ENCODE measurements at places on chromosomes 2 and 18. TPM values are rescaled to one million over a fixed set of nuclear protein-coding genes. Genes with fewer than 3 reads are reported as not detected.
A peak's percentile ranks its signal among the peaks of the same experiment; 100 is the strongest.

Gene REL
- 60.1 TPM for total RNA-seq

Gene CRYBA2
- not detected for total RNA-seq

Gene C2orf81
- total RNA-seq: 2.3 TPM

Gene SNORC
- 3.1 TPM for total RNA-seq

Gene KIF5C
- total RNA-seq: 33.1 TPM

- H3K4me1 ChIP-seq: no peaks in the 10 kb centered on the region
- no peak overlapping the region for H3K4me3 ChIP-seq
- H3K27me3 ChIP-seq: peaks cover 20% of the 10 kb centered on the region
- H3K27ac ChIP-seq: no peak overlapping the region
- ATAC-seq: no peak
Measured at GRCh38 chr18:75810961-75811551, 383.6 kb upstream of the SMIM21 start.

DNA sequence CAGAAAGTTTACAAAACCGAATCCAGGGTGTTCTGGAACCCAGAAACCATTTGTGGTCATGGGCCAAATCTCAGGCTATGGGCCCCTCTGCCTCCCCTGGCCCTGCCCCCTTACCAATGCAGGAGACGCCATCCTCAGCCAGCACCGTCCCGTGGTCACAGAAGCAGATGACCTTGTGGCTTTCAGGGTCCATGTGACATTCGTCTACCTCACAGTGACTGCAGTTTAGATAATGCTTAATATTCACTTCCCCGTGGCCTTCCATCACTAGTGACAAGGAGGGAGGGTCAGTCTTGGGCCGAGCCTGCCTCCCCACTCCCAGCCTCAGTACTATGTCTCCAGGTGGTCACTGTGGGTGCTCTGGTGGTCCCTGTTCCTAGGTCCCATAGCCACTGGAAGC is 111.6 kb downstream of the CLIP4 start:
- H3K4me1 ChIP-seq: no peaks in the 10 kb centered on the region
- no peak for ATAC-seq
- H3K27me3 ChIP-seq: peaks cover 9% of the 10 kb centered on the region

- H3K27me3 ChIP-seq: peaks cover 12% of the 10 kb centered on the region
- H3K36me3 ChIP-seq: no peaks in the 10 kb centered on the region
- ATAC-seq: no peak
- H3K4me1 ChIP-seq: no peaks in the 10 kb centered on the region
- H3K27ac ChIP-seq: no peak overlapping the region
- H3K4me3 ChIP-seq: no peak overlapping the region
Measured at GRCh38 chr2:45285771-45286390, 276.6 kb upstream of the SIX2 start.

GRCh38 chr2:160281213-160281612 is 81.1 kb upstream of the ITGB6 start:
- H3K4me1 ChIP-seq: peaks cover 25% of the 10 kb centered on the region
- no peak overlapping the region for H3K27ac ChIP-seq
- no peak for ATAC-seq

DNA sequence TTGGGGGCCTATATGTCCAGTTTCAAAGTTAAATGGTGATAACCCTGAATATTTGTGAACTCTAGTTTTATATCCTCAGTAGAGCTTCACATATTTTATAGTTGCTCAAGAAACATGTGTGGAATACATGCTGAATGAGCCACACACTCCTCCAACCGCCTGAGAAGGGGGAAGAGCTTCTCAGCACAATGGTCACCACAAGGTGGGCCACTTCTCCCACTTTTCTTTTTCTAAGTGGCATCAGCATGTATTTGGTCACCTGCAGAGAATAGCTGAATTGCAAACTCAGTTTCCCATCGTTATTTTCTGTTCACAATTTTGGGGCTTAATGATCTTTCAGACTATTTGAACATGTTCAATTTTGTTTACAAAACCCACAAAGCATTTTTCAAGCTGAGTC is 340.5 kb downstream of the PARD3B start:
- H3K36me3 ChIP-seq: no peaks in the 10 kb centered on the region
- H3K4me3 ChIP-seq: no peak overlapping the region
- no peaks in the 10 kb centered on the region for H3K27me3 ChIP-seq
- ATAC-seq: no peak

- H3K36me3 ChIP-seq: no peaks in the 10 kb centered on the region
- ATAC-seq: no peak
- H3K27me3 ChIP-seq: no peaks in the 10 kb centered on the region
- H3K4me1 ChIP-seq: peaks cover 16% of the 10 kb centered on the region
Measured at GRCh38 chr18:48228301-48228715, 180.9 kb downstream of the ZBTB7C start.

DNA sequence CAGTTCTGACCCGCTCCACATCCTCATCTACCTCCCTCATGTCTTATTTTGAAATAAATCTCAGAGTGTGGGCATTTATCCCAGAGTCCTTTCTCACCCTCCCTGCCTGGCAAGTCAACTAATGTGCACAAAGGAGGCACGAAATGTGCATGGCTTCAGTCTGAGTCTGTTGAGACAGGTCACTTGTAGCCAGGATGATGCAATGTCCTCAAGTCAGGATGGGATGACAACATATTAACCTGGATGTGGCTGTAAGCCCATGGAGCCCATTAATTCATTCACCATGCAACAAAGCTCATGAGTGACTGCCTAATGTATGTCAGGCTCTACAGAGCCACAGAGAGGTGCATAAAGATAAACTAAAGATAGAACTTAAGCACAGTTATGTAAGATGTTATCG is 34.5 kb downstream of the KCNG3 start:
- H3K4me1 ChIP-seq: no peaks in the 10 kb centered on the region
- no peak for ATAC-seq
- H3K4me3 ChIP-seq: no peak overlapping the region
- no peak overlapping the region for H3K27ac ChIP-seq

- peaks cover 31% of the 10 kb centered on the region for H3K36me3 ChIP-seq
- ATAC-seq: peak; percentile 41
Measured at GRCh38 chr18:8610459-8610851, 1.2 kb downstream of the RAB12 start.

- no peaks in the 10 kb centered on the region for H3K36me3 ChIP-seq
- peaks cover 30% of the 10 kb centered on the region for H3K27me3 ChIP-seq
- ATAC-seq: no peak
- H3K4me3 ChIP-seq: no peak overlapping the region
Measured at GRCh38 chr18:8989017-8989416, 113.5 kb upstream of the NDUFV2 start.

DNA sequence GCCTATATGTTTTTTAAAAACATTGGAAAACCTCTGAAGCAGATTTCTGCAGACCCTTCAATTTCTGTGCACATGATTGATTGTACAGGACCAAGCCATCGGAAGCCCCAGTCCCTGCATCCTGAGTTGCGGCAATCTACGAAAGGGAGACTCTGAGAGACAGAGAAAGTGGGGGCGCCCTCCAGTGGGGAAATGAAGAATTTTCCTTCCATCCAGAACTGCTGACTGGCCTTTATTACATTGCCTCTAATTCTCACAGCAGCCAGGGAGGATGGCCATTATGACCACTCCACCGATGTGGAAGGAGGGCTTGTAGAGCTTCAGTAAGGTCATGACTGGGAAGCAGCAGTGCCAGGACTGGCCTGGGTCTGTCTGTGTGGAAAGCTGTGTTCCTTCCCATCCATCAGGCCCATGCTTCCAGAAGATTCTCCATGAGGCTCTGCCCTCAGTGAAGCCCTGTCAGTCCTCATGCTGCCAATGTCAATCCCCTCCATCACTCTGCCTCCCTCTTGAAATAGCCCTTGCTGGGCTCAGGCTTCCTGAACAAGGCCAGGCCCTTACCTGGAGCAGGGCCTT is 20.0 kb upstream of the RESP18 start:
- peaks cover 38% of the 10 kb centered on the region for H3K27me3 ChIP-seq
- no peak overlapping the region for H3K27ac ChIP-seq
- H3K36me3 ChIP-seq: no peaks in the 10 kb centered on the region

- peaks cover 15% of the 10 kb centered on the region for H3K36me3 ChIP-seq
- H3K27ac ChIP-seq: peak overlapping the region; percentile 16
- H3K27me3 ChIP-seq: no peaks in the 10 kb centered on the region
- no peak for ATAC-seq
Measured at GRCh38 chr2:69995511-69995910, 34.1 kb upstream of the ASPRV1 start.

DNA sequence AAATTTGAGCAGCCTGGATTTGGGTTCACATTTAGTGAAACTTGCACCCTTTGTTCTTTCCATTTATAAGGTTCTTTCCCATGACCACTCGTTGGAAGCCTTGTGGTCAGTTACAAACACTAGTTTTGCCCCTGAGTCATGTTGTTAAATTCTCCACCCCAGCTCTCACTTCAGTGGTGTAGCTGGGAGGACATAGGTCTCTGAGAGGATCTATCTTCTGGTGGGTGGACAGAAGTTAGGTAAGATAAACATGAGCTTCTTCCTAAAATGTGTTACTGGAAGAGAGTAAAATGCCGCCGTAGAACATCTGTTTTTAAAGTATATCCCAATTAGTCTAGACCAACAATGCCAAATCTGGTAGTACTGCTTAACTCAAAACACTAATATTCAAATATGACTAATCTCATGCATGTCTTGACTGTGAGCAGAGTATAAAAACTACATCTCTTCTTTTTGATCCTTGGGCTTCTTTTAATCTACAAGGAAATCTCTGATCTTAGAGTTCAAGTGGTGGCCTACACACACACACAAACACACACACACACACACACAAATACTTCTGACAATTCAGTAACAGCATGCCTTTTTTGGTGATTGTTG is 162.6 kb upstream of the FN1 start:
- no peaks in the 10 kb centered on the region for H3K36me3 ChIP-seq
- H3K4me1 ChIP-seq: no peaks in the 10 kb centered on the region
- H3K27ac ChIP-seq: no peak overlapping the region
- peaks cover 3% of the 10 kb centered on the region for H3K27me3 ChIP-seq
- ATAC-seq: no peak

- ATAC-seq: no peak
- no peak overlapping the region for H3K27ac ChIP-seq
- no peaks in the 10 kb centered on the region for H3K4me1 ChIP-seq
- no peak overlapping the region for H3K4me3 ChIP-seq
- H3K36me3 ChIP-seq: no peaks in the 10 kb centered on the region
- H3K27me3 ChIP-seq: peaks cover 12% of the 10 kb centered on the region
Measured at GRCh38 chr2:108257757-108258331, 18.1 kb downstream of the SULT1C3 start.

DNA sequence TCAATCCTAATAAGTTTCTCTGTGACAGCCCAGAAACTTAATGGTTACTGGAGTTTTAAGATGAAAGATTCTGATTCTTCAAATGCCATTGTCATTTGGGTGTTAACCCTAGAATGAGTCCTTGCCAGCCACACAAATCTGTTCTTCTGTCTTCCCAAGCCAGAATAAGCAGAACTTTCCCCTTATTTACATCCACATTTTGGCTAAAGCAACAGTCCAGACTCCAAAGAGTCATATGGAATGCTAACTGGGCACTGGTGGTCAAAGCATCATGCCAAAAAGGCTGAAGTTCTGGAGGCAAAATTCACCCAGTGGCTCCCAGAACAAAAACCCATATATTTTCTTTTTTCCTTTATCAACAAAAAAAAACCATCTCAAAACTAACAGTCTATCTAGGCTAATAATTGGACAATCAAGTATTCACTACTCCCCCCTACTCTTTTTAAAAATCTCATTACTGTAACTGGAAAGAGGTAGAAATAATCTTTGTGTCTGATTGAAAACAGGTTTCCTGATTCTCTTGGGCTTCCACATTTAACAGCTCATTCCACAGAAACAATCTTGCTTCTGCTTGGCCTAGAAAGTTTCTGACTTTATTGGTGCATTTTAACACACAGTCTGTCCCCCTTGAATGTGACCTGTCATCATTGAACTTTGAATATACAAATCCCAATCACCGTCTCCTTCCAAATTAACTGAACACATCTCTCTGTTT is 89.6 kb upstream of the SETBP1 start:
- no peak overlapping the region for H3K4me3 ChIP-seq
- peaks cover 25% of the 10 kb centered on the region for H3K27me3 ChIP-seq
- no peaks in the 10 kb centered on the region for H3K4me1 ChIP-seq

- H3K27ac ChIP-seq: no peak overlapping the region
- no peaks in the 10 kb centered on the region for H3K36me3 ChIP-seq
- ATAC-seq: no peak
Measured at GRCh38 chr18:71107244-71107643, 818.4 kb downstream of the SOCS6 start.

- peaks cover 26% of the 10 kb centered on the region for H3K36me3 ChIP-seq
- no peaks in the 10 kb centered on the region for H3K27me3 ChIP-seq
- peaks cover 68% of the 10 kb centered on the region for H3K4me1 ChIP-seq
- peak overlapping the region; percentile 8 for H3K4me3 ChIP-seq
Measured at GRCh38 chr2:160325418-160325817, 125.3 kb upstream of the ITGB6 start.

- peaks cover 50% of the 10 kb centered on the region for H3K36me3 ChIP-seq
- peak overlapping the region; percentile 31 for H3K27ac ChIP-seq
- peaks cover 43% of the 10 kb centered on the region for H3K4me1 ChIP-seq
- ATAC-seq: no peak
- no peak overlapping the region for H3K4me3 ChIP-seq
- H3K27me3 ChIP-seq: no peaks in the 10 kb centered on the region
Measured at GRCh38 chr2:10354399-10354798, 51.7 kb downstream of the HPCAL1 start.

DNA sequence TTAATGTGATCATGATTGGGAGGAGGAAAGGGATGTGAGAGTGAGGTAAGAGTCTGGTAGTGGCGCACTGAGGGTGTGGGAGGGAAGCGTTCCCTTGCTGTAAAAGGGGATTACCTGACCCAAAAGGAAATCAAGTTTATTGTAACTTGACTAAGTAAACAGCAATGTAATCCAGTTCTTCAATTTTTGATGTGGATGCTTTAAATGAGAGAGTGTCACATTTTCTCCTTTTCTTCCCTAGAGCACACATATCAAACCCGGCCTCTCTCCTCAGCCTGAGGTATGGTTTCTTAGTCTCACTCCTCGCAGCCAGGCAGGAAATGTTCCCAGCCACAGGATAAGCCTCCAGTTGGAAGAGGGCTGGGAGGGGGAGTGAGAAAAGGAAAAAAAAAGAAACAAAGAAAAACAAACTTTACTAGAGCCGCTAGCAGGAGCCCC is 688 bp upstream of the ARHGAP28 start:
- no peak for ATAC-seq
- H3K27ac ChIP-seq: no peak overlapping the region
- no peaks in the 10 kb centered on the region for H3K4me1 ChIP-seq
- H3K27me3 ChIP-seq: peaks cover 3% of the 10 kb centered on the region
- peak overlapping the region; percentile 44 for H3K4me3 ChIP-seq
- no peaks in the 10 kb centered on the region for H3K36me3 ChIP-seq

DNA sequence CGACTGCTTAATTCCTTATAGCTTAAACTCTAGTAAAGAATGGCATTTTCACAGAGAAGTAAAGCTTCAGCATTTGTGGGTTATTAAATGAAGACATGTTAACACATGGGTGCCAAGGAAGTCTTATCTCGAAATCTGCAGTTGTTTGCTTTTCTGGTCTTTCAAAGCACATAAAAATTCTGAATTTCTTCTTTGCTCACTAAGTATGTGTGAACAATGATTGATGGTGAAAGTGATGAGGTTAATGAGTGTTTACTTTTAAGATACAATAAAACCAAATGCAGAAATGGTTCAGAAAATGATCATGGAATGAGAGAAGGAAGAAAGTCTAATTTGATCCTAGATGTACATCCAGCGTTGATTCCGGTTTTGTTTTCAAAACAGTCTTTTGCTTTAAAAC is 234.6 kb upstream of the RAB12 start:
- no peaks in the 10 kb centered on the region for H3K4me1 ChIP-seq
- ATAC-seq: no peak
- no peak overlapping the region for H3K27ac ChIP-seq
- no peaks in the 10 kb centered on the region for H3K27me3 ChIP-seq

- H3K27ac ChIP-seq: no peak overlapping the region
- H3K27me3 ChIP-seq: no peaks in the 10 kb centered on the region
- ATAC-seq: no peak
- H3K4me3 ChIP-seq: no peak overlapping the region
Measured at GRCh38 chr18:55275039-55275901, 312.7 kb downstream of the TCF4 start.

GRCh38 chr2:15817748-15818147 is 122.6 kb upstream of the MYCN start:
- peaks cover 19% of the 10 kb centered on the region for H3K27me3 ChIP-seq
- ATAC-seq: no peak
- H3K4me1 ChIP-seq: no peaks in the 10 kb centered on the region
- no peak overlapping the region for H3K27ac ChIP-seq
- H3K4me3 ChIP-seq: no peak overlapping the region
